Cortex of kidney (tissue), 1 donor: ENCODE measurements at places on chromosomes 1 and 21.

DNA sequence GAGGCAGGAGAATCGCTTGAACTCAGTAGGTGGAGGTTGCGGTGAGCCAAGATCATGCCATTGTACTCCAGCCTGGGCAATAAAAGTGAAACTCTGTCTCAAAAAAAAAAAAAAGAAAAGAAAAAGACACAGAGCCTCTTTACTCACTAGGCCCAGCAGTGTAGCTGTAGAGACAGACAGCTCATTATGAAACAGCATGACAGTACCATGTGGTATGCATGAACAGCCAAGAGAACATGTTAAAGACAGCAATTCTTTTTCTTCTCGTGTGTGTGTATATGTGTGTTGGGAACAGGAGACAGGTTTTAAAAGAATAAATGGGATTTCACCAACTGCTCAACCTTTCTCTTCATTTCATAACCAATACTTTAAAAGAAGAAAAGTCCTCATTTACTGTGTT, 118.8 kb downstream of the PIK3R3 start:
- no peak for DNase-seq

- no peak for DNase-seq
These were observed 33.8 kb downstream of the DUSP10 start for GRCh38 chr1:221708076-221708571.

DNA sequence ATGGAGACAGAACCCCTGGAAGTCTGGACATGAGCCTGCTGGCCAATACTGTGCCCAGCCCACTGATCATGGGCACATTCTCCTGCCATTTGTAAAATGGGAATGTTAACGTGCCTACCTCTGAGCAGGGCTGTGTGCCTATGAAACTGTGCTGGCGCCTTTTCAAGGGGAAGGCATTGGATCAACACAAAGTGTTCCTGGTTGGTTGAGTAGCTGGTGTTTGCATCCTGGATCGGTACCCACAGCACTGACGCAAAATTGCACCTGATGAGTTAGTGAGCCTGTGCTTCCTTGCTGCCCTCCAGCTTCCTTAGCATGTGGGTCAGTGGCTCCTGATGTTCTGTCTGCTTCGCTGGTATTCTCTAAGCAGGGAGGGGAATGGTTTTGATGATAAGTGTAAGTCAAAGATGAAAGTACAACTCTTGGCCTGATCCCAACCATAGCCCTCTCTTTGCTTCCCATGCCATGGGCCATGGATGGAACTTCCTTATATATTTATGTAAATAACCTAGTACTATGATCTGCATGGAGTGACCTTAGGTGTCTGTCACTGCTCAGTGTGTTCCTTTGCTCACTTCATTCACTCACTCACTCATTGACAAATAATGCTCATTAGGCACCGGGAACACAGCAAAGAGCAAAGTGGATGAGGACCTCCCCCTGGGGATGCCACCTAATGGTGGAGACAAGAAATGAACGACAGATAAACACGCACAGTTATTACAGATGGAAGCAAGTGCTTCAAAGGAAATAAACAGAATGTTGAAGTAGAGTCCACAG, 22.7 kb downstream of the MAB21L3 start:
- DNase-seq = no peak

GRCh38 chr1:214303141-214303930, 22.4 kb downstream of the SMYD2 start:
- no peak for DNase-seq

DNA sequence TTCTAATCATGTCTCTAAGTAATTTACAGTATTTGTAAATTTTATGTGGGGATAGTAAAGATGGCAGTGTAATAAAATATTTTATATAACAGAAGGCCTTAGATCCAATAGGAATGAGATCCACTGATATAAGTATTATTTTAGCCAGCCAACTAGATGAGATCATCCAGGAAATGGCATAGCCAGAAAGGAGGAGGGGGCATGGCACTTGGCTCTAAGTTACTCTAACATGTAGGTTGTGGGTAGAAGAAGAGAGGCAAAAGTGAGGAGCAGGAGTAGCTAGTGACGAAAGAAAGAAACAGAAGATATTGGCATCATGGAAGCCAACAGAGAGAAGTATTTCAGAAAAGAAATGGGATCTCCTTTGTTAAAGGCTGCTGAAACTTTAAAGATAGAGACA, 426.1 kb downstream of the PTPRC start:
- DNase-seq = no peak

DNA sequence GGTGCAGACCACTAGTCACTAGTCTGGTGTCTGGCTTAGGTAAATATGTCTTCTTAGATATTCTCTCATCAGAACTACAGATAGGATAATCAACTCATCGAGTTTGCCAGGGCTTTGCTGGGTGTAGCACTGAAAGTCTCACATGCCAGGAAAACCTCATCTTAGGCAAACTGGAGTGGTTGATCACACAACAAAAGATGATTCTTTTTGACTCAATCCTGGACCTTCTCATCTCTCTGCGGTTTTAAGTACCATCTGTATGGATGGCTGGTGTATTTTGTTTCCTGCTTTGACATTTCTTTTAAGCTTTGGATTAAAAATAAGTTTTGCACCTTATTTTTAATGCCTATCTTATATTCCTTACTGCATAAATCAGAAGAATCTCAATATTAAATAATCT, 11.3 kb downstream of the GBP2 start:
- DNase-seq = no peak

DNA sequence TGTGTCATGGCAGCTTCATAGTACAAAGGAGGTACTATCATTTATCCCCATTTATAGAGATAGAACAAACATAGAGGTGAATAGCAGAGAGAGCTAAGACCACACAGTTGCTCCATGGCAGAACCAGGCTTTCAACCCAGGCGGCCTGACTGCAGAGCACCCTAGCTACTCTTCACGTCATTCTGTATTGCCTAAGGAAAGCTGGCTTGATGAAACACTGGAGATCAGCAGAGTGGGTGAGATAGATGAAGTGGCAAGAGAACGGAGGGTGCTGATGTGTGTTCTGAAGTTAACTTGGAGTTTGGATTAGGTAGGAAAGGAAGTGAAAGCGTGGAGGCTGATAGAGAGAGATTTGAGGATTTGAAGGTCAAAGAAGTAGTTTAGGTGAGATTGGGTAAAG, 47.9 kb upstream of the RWDD3 start:
- no peak for DNase-seq

GRCh38 chr1:1136547-1137230, 20.8 kb upstream of the C1orf159 start:
- no peak for DNase-seq

DNA sequence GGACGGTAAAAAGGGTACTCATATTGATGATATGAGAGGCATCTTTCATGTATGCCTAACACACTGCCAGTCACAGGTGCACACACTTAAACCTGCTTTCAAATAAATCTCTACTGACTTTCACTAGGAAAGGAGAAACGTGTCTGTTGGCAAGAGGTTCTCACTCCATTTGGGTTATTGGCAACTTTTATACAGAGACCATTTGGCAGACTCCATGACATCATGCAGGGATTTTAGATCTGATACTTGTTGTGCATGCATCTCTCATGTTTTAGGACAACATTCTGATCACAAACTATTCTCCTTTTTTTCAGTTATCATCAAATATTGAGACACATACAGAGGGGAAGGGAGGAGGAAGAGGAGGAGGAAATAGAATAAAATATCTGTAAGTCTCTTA, 31.5 kb downstream of the RGS7 start:
- DNase-seq = no peak

- no peak for DNase-seq
These were observed 9.5 kb downstream of the RNU1-2 start for GRCh38 chr1:16905110-16905867.

- DNase-seq = no peak
These were observed 363.7 kb downstream of the MATN1 start for GRCh38 chr1:30359539-30360220.
